ENCODE measurements at places on chromosomes 11 and 22.

DNA sequence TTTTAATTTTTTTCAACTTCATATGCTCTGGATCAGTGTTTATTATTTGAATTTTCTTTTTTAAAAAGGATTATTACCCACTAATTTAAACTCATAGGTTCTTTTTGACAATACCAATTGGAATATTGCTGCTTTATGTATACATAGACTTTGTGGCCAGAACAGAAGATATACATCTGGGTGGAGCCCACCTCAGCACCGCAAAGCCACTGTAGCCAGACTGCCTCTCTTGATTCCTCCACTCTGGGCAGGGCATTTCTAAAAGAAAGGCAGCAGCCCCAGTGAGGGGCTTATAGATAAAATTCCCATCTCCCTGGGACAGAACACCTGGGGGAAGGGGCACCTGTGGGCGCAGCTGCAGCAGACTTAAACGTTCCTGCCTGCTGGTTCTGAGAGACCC is 10.6 kb upstream of the C11orf58 start:
- DNase-seq = no peak

DNA sequence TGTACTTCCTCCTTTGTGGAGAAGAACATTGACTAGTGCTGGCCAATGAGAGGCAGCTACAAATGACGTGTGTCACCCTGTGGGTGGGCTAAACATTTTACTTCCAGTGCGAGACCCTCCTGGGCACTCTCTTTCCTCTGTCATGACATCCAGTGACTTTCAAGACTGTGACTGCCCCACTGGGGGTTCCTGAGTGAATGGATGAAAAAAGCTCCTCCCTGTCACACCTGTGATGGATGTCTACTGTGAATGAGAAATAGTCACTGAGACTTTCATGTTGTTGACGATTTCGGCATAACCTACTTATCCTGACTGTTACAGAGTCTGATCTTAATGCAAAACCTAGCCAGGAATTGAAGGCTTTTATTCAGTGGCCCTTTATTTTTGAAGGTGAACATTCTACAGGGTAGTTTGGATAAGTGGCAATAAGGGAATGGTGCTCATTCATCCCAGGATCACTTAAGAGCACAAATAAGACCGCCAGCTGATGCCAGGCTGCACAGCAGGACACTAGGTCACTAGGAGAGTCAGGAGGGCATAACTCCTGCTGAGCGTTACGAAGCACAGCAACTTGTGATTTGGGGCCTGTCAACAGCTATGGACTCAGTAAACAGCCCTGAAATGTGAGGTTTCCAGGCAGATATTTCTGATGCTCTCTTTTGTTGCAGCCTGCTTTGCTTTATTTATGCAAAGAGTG is 636.6 kb downstream of the NTM start:
- no peak for DNase-seq

- DNase-seq = no peak
Observed at GRCh38 chr22:37782340-37783168, 25.2 kb upstream of the GCAT start.

- DNase-seq = no peak
Observed at GRCh38 chr11:19445771-19446170, 205.0 kb upstream of the E2F8 start.

GRCh38 chr11:134449713-134450112 is 37.7 kb upstream of the B3GAT1 start:
- no peak for DNase-seq
